HFFc6 (cell line): ENCODE measurements at places on chromosomes 11 and 22. TPM values are rescaled to one million over a fixed set of nuclear protein-coding genes. Genes with fewer than 3 reads are reported as not detected.
A peak's percentile ranks its signal among the peaks of the same experiment; 100 is the strongest.

DNA sequence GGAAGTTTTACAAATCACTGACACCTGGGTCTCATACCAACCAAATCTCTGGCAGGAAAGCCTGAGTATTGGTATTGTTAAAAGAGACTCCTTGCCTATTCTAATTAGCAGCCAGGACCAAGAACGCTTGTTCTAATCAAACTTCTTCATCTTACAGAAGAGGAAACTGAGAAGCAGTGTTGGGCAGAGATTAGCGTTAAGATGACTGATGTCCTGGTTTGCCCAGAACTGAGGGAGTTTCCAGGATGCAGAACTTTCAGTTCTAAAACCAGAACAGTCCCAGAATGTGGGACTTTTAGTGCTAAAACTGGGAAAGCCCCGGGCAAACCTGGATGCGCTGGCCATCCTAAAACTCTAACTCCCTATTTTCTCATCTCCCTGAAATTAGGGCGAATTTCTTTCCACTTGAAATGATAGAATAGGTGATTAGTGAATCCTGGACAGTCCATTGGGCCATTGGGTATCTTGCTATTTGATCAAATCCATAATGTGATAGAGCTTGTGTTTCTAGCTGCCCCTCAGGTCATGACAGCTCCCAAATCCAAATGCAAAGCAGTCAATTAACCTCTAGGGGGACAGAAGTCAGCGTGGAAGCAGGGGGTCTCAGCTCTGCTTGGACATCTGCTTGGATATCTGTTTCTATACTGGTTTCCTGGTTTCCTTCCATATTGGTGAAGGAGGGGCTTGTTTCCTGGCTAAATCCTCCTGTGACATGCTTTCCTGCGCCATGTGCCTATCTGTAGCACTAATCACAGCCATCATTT, 16.0 kb upstream of the TMPRSS13 start:
- no peak for DNase-seq
- H3K4me1 ChIP-seq: peaks cover 10% of the 10 kb centered on the region
- H3K36me3 ChIP-seq: no peaks in the 10 kb centered on the region
- H3K27ac ChIP-seq: no peak overlapping the region
- H3K4me3 ChIP-seq: no peak overlapping the region

Gene C11orf87
- total RNA-seq: 0.08 and 0.40 TPM in 2 replicates

DNA sequence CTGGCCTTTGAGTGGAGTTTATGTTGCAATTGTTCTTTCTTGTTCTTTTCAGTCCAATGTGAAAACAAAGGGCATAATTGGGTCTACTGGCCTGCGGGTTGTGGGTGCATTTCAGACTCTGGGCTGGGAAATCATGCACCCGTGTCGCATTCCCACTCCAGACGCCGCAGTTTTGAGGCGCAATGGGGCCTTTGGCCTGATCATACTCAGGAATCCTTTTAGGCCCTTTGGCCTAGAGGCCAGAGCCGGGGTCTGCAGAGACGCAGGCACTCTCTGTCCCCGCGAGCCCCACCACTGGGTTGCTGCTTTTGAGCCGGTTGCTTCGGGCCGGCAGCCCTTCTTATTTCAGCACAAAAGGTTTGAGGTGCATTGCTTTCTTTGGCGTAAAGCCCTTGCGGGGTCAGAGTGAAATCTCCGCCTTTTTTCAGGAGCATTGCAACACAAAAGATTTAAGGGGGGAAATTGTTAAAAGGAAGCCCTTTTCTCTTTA, 48.4 kb upstream of the DBX1 start:
- no peak overlapping the region for H3K4me3 ChIP-seq
- no peaks in the 10 kb centered on the region for H3K36me3 ChIP-seq
- DNase-seq: no peak
- peaks cover 39% of the 10 kb centered on the region for H3K27me3 ChIP-seq
- H3K27ac ChIP-seq: no peak overlapping the region

Gene GGTLC2
- total RNA-seq: not detected in 3 replicates

Gene ACCSL
- not detected in 3 replicates for total RNA-seq

GRCh38 chr11:115580927-115581680, 76.9 kb upstream of the CADM1 start:
- DNase-seq: no peak
- no peaks in the 10 kb centered on the region for H3K4me1 ChIP-seq
- H3K4me3 ChIP-seq: no peak overlapping the region
- no peak overlapping the region for H3K27ac ChIP-seq

GRCh38 chr11:8330404-8330803, 66.7 kb upstream of the LMO1 start:
- no peak overlapping the region for H3K27ac ChIP-seq
- no peak overlapping the region for H3K4me3 ChIP-seq
- no peaks in the 10 kb centered on the region for H3K36me3 ChIP-seq
- 0 out of 2 replicates have a peak, but pooled peaks cover 5% of the 10 kb centered on the region for H3K4me1 ChIP-seq
- peaks cover 19% of the 10 kb centered on the region for H3K27me3 ChIP-seq

- H3K4me1 ChIP-seq: peaks cover 41% of the 10 kb centered on the region
- H3K27me3 ChIP-seq: no peaks in the 10 kb centered on the region; the same call in none of the 2 replicates
- no peak overlapping the region for H3K4me3 ChIP-seq
- no peak for DNase-seq
These were observed 6.7 kb upstream of the CYTH4 start for GRCh38 chr22:37275622-37276021.

- peaks cover 15% of the 10 kb centered on the region for H3K4me1 ChIP-seq
- H3K27me3 ChIP-seq: no peaks in the 10 kb centered on the region; the same call in none of the 2 replicates
- no peaks in the 10 kb centered on the region for H3K36me3 ChIP-seq
- H3K4me3 ChIP-seq: no peak overlapping the region
- no peak for DNase-seq
These were observed 10.1 kb upstream of the RAB3IL1 start for GRCh38 chr11:61927501-61927900.

GRCh38 chr11:115208808-115209259, 295.4 kb downstream of the CADM1 start:
- H3K4me3 ChIP-seq: no peak overlapping the region
- no peaks in the 10 kb centered on the region for H3K27me3 ChIP-seq
- DNase-seq: no peak
- H3K4me1 ChIP-seq: no peaks in the 10 kb centered on the region

DNA sequence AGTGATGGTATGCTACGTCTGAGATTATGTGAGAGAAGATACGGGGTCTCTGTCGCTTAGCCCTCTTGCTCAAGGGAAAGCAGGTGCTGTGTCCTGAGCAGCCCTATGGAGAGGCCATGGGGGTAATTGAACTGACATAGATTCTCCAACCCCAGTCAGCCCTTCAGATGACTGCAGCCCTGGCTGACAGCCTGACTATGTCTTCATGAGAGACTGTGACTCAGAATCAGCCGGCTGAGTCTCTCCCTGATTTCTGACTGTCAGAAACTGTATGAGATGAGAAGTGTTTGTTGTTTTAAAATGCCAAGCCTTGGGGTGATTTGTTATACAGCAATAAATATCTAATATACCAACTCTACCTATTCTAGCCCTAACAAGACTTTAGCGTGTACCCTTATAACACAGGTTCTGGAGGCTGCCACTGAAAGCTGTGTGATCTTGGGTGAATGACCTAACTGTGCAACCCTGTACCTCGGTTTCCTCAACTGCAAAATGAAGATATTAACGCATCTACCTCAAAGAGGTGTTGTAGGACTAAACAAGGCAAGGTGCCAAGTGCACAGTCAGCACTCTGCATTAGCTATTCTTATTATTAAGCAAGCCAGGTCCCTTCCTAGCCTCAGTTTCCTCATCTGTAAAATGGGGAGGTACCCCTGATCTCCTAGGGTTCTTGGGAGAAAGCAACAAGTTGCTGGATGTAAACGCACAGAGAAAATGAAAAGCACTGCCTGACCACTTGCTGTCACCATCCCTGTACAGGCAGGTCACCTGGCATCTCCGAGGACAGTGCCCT, 24.9 kb downstream of the SLC43A1 start:
- H3K4me1 ChIP-seq: peaks cover 12% of the 10 kb centered on the region
- no peaks in the 10 kb centered on the region for H3K27me3 ChIP-seq
- H3K27ac ChIP-seq: no peak overlapping the region
- no peaks in the 10 kb centered on the region for H3K36me3 ChIP-seq
- DNase-seq: peak; percentile 35

DNA sequence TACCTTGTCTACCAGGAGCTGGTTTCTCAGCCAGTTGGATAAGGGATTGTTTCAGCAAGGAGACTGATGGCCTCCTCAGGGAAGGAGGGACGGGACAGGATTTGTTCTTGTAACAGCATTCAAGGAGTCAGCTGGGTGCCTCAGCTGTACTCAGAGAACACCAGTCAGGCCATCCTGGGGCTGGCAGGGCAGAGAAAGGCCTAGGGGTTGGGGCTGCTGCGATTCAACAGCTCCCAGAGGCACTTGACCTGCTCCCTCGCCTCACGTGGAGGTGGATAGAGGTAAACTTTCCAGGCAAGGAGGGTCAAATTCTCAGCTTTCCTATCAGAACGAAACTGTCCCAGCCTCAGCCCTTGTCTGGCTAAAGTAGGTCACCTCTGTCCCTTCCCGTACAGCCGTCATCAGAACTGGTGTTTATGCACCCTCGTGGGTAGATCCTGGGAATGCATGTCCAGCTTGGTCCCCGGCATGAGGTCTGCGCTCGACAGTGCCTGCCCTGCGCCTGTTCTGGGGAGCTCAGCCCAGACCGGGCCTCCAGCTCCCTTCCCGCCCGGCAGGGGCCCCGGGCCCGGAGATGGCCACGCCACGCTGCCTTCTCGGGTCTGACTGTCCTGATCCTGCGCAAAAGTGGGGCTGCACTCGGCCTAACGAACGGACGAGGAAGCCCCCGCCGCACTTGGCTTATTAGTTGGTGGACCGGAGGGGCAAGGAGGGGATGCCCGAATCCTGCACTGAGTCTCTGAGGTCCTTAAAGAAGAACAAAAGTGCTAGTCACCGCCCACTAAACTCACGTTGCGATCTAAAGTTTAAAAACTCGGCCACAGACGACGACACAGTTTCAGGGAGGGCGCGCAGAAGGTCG, 762 bp upstream of the CCDC134 start:
- H3K27me3 ChIP-seq: no peaks in the 10 kb centered on the region
- peaks cover 27% of the 10 kb centered on the region for H3K4me1 ChIP-seq
- no peaks in the 10 kb centered on the region for H3K36me3 ChIP-seq
- no peak for DNase-seq

- no peaks in the 10 kb centered on the region for H3K27me3 ChIP-seq
- H3K4me3 ChIP-seq: no peak overlapping the region
- no peak overlapping the region for H3K27ac ChIP-seq
- no peaks in the 10 kb centered on the region for H3K36me3 ChIP-seq
- no peaks in the 10 kb centered on the region for H3K4me1 ChIP-seq
These were observed 25.7 kb downstream of the TMEM225 start for GRCh38 chr11:123859731-123860130.

Gene GRM5
- total RNA-seq: not detected in 3 replicates

DNA sequence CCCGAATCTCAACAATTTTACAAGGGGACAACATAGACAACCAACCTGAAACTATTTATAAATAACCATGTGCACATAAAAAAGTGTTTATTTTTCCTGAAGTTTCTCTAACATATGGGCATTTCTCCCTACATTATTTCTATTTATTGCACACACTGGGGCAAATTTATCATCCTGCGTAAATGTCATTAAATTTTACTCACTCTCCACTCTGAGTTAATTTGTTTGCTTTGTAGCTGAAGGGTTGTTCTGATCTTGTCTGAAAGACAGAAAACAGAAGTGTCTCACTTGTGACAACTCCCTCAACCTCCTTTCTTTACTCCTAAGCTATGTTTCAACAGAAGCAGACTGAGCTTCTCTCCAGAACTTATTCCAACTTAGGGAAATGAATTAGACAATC, 194.2 kb downstream of the HIPK3 start:
- peaks cover 6% of the 10 kb centered on the region; the same call in 1 of the 2 replicates for H3K36me3 ChIP-seq
- no peak for DNase-seq
- peaks cover 94% of the 10 kb centered on the region for H3K4me1 ChIP-seq

DNA sequence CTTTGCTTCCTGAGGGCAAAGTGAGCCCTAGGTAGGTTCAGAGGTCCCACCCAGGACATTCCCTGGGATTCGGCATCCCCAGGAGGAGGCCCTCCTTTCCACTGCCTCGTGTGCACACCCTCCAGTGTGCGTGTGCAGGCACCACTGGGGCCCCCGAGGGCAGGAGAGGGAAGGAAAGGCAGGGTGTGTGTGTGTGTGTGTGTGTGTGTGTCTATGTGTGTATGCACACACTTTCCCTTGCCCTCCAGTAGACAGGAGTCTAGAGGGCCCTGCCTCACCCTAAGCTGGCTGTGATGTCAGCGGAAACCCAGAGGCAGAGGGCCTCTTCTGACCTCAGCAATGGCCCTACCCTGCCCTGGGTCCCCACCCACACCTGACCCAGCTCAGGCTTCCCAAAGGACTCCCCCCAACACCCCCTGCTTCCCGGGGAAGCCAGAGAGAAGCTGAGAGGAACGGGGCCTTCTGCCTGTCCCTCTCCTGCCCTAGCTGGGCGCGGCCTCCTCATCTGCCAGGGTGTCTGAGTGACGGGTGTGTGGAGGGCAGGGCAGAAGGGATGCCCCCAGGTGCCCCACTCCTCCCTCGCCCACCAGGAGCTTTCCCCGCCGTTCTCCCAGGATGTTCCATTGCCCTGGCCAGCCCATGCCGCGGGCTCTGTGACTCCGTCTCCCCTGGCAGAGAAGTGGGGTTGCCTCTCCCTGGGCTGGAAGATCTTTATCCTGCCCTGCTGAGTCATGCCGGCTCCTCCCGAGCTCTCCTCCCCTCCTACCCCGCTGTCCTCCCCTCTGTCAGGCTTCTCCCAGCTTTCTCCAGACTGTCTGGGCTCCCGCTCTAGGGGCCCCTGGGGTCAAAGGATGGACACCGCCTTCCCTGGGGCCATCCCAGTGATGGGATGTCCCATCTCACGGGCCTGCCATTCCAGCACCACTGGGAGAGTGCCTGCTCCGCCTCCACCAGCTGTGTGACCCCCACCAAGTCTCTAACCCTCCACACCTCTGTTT, 6.0 kb upstream of the CLCF1 start:
- DNase-seq: peak; percentile 72
- H3K27ac ChIP-seq: peak overlapping the region; percentile 85
- H3K36me3 ChIP-seq: no peaks in the 10 kb centered on the region
- H3K4me1 ChIP-seq: peaks cover 67% of the 10 kb centered on the region

GRCh38 chr22:50696251-50696798, 23.7 kb downstream of the SHANK3 start:
- DNase-seq: no peak
- peaks cover 17% of the 10 kb centered on the region for H3K27me3 ChIP-seq
- H3K4me1 ChIP-seq: no peaks in the 10 kb centered on the region
- no peak overlapping the region for H3K27ac ChIP-seq
- H3K36me3 ChIP-seq: no peaks in the 10 kb centered on the region

Gene NUP160
- total RNA-seq: 19.1 to 23.1 TPM (median 22.9 TPM) in 3 replicates

DNA sequence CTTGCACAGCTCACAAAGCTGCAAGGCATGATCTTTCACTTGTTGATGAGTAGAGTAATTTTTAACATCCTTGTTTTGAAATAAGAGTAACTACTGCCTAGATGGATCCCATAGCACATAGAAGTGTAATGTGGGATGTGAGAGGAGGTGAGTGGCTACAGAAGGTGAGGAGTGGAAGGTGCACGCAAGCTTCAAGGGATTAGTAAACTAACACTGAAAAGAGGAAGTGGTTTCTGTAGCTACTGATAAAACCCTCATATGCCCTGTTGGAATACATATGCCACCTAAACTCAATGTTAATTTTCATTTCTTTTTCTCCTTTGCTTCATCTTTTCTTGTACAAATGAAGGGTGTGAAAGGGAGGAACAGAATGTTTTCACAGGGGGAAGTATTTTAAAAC, 22.0 kb upstream of the CTSC start:
- no peak overlapping the region for H3K4me3 ChIP-seq
- peaks cover 38% of the 10 kb centered on the region for H3K4me1 ChIP-seq
- no peak overlapping the region for H3K27ac ChIP-seq
- DNase-seq: no peak
